Glutamatergic neuron (in vitro differentiated cells): ENCODE measurements at places on chromosomes 4 and X.

- no peak for DNase-seq
Measured at GRCh38 chr4:107987916-107988762, 1.6 kb upstream of the HADH start.

DNA sequence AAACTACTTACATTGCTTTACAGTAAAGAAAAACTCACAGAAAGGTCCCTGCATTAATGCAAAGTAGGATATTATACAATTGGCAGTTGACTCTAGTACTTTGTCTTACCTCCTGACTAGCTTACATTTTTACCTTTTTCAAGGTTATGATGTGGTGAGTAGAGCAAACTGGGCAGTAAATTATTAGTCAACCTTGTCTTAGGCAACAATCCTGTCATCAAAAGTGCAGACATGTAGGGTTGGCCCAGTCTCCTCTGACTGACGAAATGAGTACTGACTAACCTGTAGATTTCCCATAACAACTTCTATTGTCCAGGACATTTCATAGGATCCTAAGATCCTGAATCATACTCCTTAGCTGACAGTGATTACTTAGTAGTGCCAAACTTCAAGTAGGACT is 142.0 kb upstream of the NUDT6 start:
- DNase-seq: no peak

DNA sequence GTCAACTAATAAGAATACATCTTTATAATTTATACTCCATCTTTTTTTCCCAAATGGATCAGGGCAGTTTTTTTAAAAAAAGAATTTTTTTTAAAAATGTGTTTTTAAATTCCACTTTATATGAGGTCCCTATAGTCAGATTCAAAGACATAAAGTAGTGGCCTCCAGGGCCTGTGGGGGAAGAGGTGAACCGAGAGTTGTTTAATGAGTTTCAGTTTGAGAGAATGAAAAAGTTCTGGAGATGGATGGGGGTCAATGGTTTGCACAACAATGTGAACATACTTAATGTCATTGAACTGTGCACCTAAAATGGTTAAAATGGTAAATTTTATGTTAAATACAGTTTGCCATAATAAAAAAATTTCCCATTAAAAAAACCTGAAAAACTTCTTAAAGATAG is 53.8 kb downstream of the ZNF827 start:
- no peak for DNase-seq

DNA sequence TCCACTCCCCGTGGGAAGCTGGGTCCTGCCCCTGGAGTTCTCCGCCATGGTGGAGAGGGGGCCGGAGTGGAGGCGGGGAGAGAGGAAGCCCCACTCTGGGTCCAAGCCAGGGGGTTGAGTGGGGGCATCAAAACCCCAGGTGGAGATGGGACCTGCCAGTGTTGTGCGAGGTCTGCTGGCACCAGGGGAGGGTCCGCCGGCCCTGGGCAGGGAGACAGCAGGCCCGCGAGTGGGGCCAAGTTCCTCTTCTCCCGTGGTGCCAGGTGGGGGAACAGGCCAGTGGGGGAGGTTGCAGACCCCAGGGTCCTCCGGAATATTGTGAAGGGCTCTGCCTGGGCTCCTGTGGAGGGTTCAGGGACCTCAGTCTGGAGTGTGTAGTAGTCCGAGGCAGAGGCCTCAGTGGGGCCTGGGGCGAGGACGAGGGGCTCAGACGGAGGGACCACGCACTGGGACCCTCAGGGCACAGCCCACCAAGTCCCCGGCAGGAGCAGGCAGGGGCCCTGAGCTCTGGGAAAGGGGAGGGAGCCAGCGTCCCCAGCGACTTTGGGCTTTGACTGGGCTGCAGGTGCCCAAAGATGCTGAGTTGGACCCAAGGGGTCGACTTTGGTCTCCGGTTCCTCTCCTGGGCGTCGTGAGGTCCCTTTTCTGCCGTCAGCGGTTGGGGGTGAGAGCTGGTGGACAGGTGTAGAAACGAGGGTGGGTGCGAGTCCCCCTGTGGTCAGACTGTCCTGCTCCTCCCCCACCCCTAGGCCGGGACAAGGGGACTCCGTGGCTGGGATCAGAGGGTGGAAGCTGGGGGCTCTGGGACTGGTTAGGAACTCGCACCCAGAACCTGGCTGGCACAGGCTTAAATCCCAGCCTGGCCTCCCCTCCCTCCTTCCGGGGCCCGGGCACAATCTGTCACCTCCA is 43.8 kb upstream of the NKX1-1 start:
- DNase-seq: no peak
